ENCODE measurements at places on chromosomes 4 and X.

GRCh38 chrX:135544338-135544948 is 24.0 kb downstream of the INTS6L start:
- peak; percentile 3 for DNase-seq

DNA sequence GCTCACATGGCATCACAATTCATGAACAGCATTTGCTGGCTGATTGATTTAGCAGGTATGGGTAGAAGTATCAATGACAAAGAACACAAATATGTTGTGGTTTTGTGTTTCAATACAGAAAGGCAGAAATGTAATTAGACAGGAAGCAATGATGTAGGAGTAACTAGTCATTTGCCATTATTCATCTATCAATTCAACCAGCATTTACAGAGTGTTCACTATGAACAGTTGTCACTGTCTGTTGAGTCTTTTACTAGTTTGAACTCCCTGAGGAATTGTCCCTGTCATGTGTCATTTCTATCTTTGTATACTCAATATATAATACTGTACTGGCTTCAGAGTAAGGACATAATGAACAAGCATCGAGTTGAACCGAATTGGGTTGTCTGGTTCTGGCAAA is 51.5 kb upstream of the ARHGAP24 start:
- DNase-seq: no peak

DNA sequence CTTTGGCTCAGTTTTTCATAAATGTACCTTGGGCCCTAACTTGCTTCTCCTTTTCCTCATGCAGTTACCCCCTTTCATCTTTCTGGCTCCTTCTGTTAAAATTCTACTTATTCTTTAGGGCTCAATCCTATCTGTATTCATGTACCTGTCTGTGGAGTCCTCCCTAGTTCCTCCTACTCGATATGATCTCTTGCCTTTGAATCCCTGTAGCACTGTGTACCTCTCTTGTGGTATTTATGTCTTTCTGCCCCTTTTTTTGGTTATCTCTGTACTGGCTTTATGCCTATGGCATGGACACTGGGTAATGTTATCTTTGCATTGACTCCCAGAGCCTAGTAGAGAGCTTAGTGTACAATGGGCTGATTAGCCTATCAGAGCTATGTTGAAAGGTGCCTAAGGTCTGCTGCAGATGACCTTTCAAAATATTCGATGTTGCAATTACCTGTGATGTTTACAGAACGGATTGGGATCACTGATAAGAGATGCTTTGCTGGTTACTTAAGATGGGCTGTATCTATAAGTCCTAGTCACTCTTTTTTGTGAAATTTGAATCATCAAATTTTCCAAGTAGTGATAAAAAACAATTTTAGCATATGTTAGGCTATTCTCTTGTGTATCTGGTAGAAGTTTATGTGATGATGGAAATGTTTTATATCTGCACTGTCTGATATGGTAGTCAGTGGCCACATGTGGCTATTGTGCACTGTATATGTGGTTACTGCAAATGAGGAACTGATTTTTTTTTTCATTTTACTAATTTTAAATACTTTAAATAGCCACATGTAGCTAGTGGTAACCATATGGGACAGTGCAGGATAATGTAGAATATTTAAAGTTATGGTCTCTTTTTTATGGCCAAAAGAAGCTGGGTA is 33.5 kb downstream of the TMEM164 start:
- no peak for DNase-seq

DNA sequence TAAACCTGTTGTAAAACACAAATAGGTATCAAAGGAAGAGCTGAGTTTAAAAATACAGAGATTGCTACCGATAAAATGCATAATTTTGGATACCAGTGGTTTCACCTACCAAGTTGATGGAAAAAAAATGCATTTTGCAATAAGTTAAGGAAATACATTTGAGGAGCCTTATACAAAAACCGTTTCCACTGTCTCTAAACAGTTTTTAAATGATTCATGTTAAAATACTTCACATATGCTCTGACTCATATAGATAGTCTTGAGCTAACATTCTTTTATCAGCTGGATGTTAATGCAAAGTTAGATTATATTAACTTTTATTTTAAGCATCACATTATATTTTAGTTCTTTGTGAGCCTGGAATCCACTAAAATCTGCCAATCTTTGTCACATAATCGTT is 50.6 kb upstream of the ANKRD17 start:
- no peak for DNase-seq

- DNase-seq: peak; percentile 53
Measured at GRCh38 chrX:134548257-134549201, 88.6 kb downstream of the HPRT1 start.

GRCh38 chr4:175813204-175813603 is 1.1 kb upstream of the GPM6A start:
- no peak for DNase-seq
